ENCODE measurements at places on chromosomes 5 and 9.
A peak's percentile ranks its signal among the peaks of the same experiment; 100 is the strongest.

GRCh38 chr9:14692470-14693250 is 572 bp downstream of the ZDHHC21 start:
- DNase-seq = peak; percentile 24

- DNase-seq = peak; percentile 75
Measured at GRCh38 chr5:132272311-132273210, 15.1 kb downstream of the PDLIM4 start.

DNA sequence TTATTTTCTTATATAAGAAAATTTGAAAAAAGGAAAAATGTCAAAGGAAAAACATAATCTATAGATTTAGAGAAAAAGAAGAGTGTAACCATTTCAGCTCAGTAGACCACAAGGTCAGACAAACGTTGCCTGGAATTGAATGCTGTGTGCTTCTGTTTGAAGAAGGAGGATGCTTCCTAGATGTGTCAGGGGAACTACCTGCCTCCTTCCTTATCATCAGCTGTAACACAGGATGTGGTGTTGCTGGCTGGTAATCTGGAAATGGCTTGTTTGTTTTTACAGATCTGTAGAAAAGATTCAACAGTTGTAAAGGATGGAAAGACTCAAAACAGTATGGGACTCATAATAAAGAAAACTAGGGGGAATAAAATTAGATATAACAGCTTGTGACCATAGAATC is 160.7 kb upstream of the MEF2C start:
- no peak for DNase-seq

- no peak for DNase-seq
Measured at GRCh38 chr9:35872505-35872904, 2.3 kb upstream of the OR13J1 start.

DNA sequence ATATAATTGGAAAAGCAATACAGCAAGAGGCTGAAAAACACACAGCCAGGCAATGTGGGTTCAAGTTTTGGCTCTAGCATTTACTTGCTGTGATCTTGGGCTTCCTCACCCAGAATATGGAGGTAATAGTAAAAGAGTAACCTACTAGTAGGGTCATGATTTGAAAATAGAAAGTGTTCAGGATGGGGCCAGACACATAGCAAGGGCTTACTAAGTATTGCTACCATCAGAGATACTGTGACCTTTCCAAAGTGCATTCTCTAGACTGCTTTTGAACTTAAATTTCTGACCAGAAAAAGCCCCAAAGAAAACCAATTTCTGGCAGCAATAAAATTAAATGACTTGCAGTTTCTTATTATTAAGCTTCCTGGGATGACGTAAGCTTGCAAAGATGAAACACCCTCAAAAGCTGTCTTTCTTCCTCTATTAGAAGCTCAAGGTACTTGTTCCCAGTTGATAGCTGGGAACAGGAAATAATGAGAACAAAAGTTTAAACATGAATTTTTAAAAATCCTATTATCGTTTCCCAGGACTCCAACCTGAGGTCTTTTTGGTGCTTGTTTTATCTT is 20.3 kb downstream of the SLC45A2 start:
- DNase-seq = no peak

GRCh38 chr5:34735491-34736426 is 79.6 kb downstream of the RAI14 start:
- no peak for DNase-seq

DNA sequence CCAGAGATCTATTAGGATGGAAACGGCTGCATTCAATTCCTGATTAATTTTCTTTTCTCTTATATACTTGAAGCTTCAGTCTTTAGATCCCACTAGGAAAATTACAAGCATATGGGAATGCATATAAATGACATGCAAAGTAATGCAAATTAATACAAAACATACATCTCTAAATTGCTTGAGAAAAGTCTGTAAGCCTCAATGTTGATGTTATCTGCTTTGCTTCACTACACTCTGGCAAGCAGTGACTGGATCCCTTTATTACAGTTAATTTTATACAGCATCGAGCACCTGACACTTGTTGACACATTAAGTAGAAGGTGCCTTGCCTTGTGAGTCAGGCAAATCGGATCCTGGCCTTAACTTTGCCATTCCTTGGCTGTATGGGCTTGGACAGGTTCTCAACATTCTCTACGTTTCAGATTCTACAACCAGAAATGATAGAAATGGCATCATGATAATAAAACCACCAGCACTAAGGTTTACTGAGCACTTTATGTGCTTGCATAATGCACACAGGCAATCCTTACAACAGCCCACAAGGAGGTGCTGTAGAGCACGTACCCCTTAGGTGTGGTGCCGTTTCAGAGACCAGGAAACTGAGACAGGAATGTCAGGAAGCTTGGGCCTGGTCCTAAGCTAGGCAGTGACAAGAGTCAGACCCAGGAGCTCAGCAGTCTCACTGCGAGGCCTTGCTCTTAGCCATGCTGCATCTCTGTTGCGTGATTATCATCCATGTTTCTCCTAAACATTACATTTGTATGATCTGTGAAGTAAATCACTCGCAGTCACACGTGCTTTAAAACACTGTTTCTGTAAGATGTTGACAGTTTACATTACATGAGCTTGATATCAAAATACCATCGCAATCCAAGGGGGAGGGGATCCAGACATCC is 2.7 kb downstream of the GCNT4 start:
- DNase-seq = peak; percentile 73

DNA sequence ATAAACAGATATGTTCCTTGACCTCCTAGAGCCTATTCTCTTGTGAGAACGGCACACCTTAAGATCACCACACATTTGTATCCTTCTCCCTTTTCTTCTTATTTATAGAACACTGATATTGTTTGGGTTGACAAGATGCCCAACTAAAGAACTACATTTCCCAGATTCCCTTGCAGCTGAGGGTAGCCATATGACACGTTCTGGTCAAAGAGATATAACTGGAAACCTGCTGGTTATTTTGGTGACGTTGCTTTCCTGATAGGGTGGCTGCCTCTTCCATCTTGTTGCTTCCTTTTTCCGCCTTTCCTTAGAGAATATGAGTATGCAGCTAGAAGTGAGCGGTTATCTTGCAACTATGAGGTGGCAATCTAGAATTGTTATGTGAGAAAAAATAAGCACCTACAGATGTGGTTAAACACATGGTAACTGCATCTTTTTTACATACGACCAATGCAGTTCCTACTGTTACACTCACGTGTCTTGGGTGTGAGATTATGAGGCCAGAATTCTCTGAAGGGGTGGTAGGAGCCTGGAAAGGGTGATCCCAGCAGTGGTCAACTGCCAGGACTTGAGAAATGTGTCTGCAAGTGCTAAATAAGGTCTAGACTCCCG is 72.9 kb downstream of the SEC61B start:
- no peak for DNase-seq

GRCh38 chr5:157059093-157059539 is at the start of gene HAVCR1:
TSS of gene HAVCR1 (minus strand) at chr5:157059116. CDS start at chr5:157057943, 1,173 bp downstream.
- no peak for DNase-seq

- no peak for DNase-seq
Measured at GRCh38 chr5:143456952-143457547, 53.6 kb upstream of the NR3C1 start.

GRCh38 chr5:102663749-102664530 is 91.2 kb upstream of the PAM start:
- DNase-seq = no peak

DNA sequence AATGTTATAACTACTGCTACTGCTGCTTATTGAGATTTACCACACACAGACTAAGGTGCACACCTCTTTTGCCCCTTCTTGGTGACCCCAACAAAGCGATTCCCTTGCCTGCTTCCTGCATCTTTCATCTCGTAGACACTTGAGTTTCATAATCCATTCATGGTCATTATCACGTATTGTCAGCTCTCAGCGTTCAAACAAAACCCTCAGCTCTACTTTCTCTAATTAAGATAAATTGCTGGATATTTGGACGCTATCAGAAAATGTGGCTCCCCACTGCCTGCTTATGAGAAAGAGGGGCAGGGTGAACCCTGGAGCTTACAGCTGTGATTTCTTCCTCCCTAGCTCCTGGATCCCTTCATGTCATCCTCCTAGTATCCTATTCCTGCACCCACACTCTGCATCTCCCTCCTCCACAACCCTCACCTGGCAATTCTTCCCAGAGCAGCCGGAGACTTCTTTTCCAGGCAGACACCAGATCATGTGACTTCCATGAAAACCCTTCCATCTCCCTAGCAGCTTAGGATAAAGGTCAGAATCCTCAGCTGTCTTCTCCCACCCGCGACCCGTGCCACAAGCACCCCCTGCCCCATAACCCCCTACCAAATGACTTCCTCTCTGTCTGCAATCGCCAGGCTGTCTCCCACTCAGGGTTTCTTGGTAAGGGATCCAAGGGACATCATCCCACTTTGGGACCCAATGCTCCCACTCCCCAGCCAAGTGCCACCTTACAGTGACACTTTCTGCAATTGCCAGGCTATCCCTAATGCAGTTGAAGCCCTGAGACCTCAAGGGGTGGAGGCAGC is 146.5 kb downstream of the NSG2 start:
- no peak for DNase-seq

DNA sequence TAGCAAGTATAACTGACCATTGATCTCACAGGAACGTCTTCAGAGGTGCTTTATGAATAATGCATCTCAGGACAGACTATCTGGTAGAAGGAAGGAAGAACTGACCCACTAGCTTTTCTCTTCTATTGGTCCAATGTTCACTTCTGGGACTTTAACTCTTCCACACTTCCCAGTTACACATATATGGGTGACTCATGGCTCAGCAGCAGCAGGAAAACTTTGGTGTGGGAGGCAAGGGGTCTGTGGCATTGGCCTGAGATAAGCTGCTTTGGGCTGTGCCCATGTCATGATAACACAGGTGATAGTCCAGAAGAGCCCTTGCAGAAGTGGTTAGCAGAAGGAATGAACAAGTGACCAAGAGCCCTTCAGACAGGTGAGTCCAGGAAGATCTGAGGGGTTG is 148.8 kb downstream of the RAB3C start:
- no peak for DNase-seq

DNA sequence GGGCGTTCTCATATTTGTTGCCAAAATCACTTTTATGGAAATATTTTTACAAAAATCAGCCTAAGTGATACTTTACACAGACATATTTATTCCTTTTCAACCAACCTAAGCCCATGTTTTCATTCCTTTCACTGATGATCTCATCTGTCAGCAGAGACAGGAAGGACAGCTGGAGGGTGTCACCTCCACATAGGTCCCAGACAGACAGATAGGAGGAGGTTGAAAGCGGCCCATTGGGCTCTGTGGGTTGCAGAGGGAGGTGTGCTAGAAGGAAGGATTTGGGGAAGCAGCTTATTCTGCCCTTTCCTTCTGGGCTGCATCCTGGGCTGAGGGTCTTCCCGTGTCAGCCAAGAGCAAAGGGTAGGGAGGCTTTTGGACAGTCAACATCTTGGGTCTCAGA is 26.0 kb upstream of the SEMA4D start:
- peak; percentile 61 for DNase-seq

DNA sequence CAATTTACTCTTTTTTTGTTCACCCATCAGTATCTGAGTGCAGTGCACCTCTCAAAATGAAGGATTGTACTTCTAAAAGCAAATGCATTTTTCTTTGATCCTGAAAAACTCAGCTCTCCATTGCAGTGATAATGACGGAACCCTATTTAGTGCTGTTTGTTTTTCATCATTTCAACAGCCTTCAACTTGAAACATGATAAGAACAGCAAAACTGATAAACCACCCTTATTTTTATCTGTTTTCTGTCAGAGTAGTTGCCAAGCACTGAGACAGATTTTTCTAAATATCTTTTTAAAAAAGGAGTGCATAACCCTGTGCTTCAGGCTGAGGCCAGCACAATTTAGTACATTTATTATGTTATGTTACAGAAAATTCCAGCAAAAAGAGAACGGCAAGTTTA is 549.8 kb upstream of the DMAC1 start:
- DNase-seq = no peak

GRCh38 chr9:87749335-87750035 is 23.6 kb downstream of the CTSL start:
- no peak for DNase-seq

DNA sequence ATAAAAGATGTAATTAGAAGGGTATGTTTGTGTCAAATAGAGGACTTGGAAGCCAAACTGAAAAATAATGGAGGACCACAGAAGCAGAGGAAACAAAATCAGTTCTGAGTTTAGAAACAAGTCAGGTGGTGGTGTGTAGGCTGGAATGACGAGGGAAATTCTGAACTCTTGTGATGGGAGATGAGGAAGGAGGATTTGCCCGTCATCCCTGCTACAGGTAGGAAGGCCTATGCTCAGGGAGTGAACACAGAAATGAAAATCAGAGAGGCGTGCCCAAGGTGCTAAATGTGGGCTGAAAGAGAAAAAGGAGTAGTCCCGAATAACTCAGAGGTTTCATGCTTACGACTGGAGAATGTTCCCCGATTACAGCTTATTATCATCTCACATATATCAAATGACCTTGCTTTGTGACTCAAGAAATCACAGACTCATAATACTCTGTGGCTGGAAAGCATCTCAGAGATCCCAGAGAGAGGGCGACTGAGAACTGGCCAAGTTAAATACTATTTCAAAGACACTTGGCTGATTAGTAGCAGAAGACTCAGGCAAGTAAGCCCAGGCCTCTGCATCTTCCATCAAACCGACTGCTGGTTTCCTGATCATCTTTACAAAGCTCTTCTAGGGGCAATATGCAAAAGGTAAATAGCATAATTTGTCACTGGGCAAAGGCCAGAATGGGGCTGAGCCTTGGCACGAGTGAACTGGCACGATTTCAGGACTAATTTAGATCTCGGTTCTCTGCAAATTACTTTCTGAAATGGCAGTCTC is 126.0 kb downstream of the SUSD1 start:
- DNase-seq = no peak

- DNase-seq = no peak
Measured at GRCh38 chr5:135236228-135236907, 162.7 kb downstream of the MACROH2A1 start.

- no peak for DNase-seq
Measured at GRCh38 chr5:90168399-90168798, 241.2 kb downstream of the CETN3 start.

- DNase-seq = peak; percentile 35
Measured at GRCh38 chr9:124110307-124110915, 98.8 kb downstream of the LHX2 start.

DNA sequence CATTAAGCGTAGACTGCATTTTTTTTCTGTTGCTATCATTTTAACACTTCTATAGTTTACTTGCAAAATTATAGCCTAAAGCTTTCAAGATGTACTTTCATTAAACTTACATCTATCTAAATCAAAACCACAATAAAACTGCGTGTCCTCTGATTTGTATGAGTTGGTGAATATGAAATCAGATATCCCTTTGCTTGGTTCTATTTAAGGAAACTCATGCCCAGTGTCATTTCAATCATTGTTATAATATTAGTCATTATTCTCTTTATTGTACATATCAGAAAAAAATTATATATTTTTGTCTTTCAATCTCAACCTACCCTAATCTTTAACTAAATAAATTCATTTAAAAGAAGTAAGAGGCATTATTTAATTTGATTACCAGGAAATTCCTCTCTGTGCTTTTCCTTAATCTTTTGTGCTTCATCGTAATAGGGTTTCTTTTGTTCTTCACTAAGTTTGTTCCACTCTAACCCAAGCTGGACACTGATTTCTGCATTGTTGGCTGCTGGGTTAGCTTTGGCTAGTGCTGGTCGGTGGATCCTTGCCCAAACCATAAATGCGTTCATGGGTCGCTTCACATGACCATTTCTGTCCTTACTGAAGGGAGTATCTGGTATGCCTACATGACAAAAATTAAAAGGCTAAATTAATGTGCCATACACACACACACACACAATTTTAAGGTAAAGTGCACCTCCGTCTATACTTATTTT is 3.8 kb downstream of the SOX30 start:
- no peak for DNase-seq

- no peak for DNase-seq
Measured at GRCh38 chr9:35810122-35810521, 1.9 kb downstream of the SPAG8 start.

GRCh38 chr9:37994639-37995347 is 74.2 kb downstream of the SHB start:
- DNase-seq = peak; percentile 23

Data from stimulated activated CD4-positive, alpha-beta T cell treated with anti-CD3 and anti-CD28 coated beads, Interleukin-4, amount 100 ng/mL, for 24 hours (primary cell).